ENCODE measurements at places on chromosomes 7 and 10. TPM values are rescaled to one million over a fixed set of nuclear protein-coding genes. Genes with fewer than 3 reads are reported as not detected.

The H2BK1 gene
- total RNA-seq = not detected

The DPYSL4 gene
- 402 TPM for total RNA-seq

The TMEM236 gene
- total RNA-seq = 0.07 TPM

The CCDC6 gene
- total RNA-seq = 28.1 TPM

The FANK1 gene
- total RNA-seq = 0.59 TPM

GRCh38 chr10:53223851-53224250 lies 451.3 kb upstream of the MBL2 start:
- DNase-seq = peak; percentile 49

GRCh38 chr7:81004098-81004497 lies 85.2 kb upstream of the SEMA3C start:
- DNase-seq = no peak

DNA sequence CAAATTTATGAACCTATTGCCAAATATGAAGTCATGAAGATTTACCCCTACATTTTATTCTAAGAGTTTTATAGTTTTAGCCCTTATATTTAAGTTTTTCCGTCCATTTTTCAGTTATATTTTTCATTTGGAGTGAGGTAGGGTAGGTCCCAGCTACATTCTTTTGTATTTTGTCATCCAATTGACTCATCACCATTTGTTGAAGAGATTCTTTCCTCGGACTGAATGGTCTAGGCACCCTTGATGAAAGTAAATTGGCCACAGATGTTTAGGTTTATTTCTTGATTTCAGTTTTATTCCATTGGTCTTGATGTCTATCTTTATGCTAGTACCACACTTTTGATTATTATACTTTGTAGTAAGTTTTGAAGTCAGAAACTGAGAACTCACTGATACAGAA lies 22.7 kb downstream of the CYP2C19 start:
- DNase-seq = no peak

DNA sequence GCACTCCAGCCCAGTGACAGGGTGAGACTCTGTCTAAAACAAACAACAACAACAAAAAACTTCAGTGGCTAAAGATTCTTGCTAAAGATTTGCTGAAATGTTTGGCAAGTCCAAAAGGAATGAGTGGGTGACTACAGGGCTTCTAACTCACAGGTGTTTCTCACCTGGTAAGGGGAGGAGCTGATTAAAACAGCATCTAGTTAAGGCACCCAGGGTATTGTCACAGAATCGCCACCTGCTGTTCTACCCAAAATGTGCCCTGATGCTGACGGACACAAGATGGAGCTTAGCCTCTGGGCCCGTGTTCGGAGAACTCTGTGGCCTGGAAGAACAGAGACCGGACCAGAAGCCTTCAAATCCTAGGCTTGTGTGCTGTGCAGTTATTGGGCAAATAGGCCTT lies 336.0 kb upstream of the GALNT17 start:
- no peak for DNase-seq

DNA sequence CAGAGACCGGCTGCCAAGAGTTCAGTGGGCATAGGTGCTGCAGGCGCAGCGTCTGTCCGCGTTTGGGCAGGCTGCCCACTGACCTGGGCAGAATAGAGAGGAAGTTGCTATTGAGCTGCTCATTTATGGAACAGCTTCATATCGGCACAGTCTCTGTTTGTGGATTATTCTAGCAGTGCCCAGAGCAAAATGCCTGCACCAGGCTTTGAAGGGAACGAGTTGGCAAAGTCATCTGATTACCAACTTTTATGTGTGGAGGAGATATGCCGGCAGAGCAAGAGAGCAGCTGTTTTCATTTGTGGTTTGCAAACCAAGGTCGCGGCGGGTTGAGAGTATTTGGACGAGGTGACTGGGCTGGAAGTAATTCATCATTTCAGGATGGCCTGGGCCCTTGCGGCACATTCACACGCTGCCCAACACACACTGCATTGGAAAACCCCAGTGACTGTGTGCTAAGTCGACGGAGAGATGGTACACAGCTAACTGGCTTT lies 228.5 kb downstream of the TCERG1L start:
- DNase-seq = no peak

GRCh38 chr7:100629117-100629716 lies 12.1 kb downstream of the TFR2 start:
- DNase-seq = peak; percentile 76
